Osteocyte (in vitro differentiated cells): ENCODE measurements at places on chromosomes 16 and 17. TPM values are rescaled to one million over a fixed set of nuclear protein-coding genes. Genes with fewer than 3 reads are reported as not detected.

- no peaks in the 10 kb centered on the region for H3K27me3 ChIP-seq
- H3K36me3 ChIP-seq, result peaks cover 3% of the 10 kb centered on the region
- H3K4me3 ChIP-seq, result no peak overlapping the region
- peaks cover 2% of the 10 kb centered on the region for H3K4me1 ChIP-seq
- H3K27ac ChIP-seq, result no peak overlapping the region
Observed at GRCh38 chr17:68238871-68239253, 9.0 kb upstream of the AMZ2 start.

GRCh38 chr17:73684183-73684582 lies 39.9 kb upstream of the SDK2 start:
- H3K4me3 ChIP-seq, result no peak overlapping the region
- H3K27ac ChIP-seq, result no peak overlapping the region
- peaks cover 42% of the 10 kb centered on the region for H3K27me3 ChIP-seq
- peak; percentile 15 for DNase-seq
- no peaks in the 10 kb centered on the region for H3K4me1 ChIP-seq
- no peaks in the 10 kb centered on the region for H3K36me3 ChIP-seq

GRCh38 chr17:28508211-28508724 lies 2.1 kb downstream of the FOXN1 start:
- no peak for DNase-seq
- H3K27ac ChIP-seq, result no peak overlapping the region
- peaks cover 55% of the 10 kb centered on the region for H3K27me3 ChIP-seq

- H3K27ac ChIP-seq, result no peak overlapping the region
- H3K4me3 ChIP-seq, result no peak overlapping the region
- peaks cover 17% of the 10 kb centered on the region for H3K4me1 ChIP-seq
- no peaks in the 10 kb centered on the region for H3K27me3 ChIP-seq
- no peak for DNase-seq
Observed at GRCh38 chr16:86777381-86777946, 199.1 kb downstream of the FOXL1 start.

GRCh38 chr16:53704445-53704813 lies 473 bp downstream of the FTO start:
- no peak for DNase-seq
- H3K4me1 ChIP-seq, result peaks cover 20% of the 10 kb centered on the region
- no peaks in the 10 kb centered on the region for H3K27me3 ChIP-seq
- H3K4me3 ChIP-seq, result peak overlapping the region; percentile 100

DNA sequence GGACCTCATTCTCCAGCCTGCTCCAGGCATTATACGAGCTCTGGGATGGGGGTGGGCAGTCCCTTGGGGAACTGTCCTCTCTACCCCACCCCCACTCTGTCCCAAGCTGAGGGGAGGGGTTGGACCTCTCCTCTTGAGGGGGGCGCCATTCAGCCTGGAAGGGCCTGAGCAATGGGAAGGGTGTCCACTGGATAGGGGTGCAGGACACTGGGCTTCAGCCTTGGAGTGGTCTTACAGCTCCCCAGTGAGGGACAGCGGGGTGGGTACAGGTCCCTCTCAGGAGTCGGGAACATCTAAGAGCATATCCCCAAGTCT lies 9.5 kb upstream of the CBX8 start:
- no peak overlapping the region for H3K27ac ChIP-seq
- H3K36me3 ChIP-seq, result no peaks in the 10 kb centered on the region
- no peak for DNase-seq
- peaks cover 18% of the 10 kb centered on the region for H3K4me1 ChIP-seq
- peaks cover 74% of the 10 kb centered on the region for H3K27me3 ChIP-seq

- H3K27ac ChIP-seq, result no peak overlapping the region
- no peaks in the 10 kb centered on the region for H3K27me3 ChIP-seq
- H3K4me1 ChIP-seq, result peaks cover 19% of the 10 kb centered on the region
- no peak overlapping the region for H3K4me3 ChIP-seq
- no peak for DNase-seq
Observed at GRCh38 chr17:15475631-15476354, 8.4 kb upstream of the CDRT4 start.

NT5C gene
- 45.6 and 48.2 TPM in 2 replicates for total RNA-seq

NGFR gene
- 2.8 and 3.6 TPM in 2 replicates for total RNA-seq
